ENCODE measurements at places on chromosomes 7 and 10.

GRCh38 chr7:121178869-121179497, 149.8 kb upstream of the WNT16 start:
- DNase-seq, result no peak

- DNase-seq, result no peak
Measured at GRCh38 chr7:1672851-1673486, 2.9 kb downstream of the ELFN1 start.

- peak; percentile 71 for DNase-seq
Measured at GRCh38 chr10:128047351-128047750, 78.9 kb downstream of the MKI67 start.

- DNase-seq, result no peak
Measured at GRCh38 chr10:4353964-4354363, 472.0 kb upstream of the AKR1E2 start.

DNA sequence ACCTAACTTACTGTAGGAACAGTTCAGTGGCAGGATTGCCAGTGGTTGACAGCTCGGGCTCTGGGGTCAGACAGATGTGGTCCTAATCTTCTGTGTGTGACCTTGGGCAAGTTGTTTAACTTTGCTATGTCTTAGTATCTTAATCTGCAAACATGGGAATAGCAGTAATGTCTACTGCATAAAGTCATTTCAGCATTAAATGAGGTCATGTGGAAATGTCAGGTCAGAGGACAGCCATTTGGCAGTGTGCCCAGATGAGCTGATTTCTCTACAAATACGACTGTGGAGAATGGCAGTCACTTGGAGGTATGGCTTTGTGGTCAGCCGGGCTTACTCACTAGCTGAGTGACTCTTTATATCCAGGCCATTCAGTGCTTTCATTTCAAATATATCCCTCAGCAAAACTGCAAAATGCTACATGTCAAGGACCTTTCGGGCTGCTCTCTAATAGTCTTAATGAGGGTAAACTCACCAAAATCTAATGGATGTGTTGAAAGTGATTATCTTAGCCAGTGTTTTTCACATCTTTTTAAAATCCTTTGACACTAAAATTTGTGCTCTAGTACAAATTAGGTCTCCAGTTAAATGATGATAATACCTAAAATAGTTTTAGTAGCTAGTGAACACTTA, 171.4 kb downstream of the ST7 start:
- peak; percentile 25 for DNase-seq

GRCh38 chr10:49091450-49092210, 23.7 kb downstream of the VSTM4 start:
- DNase-seq, result no peak

GRCh38 chr10:29328983-29329382, 40.1 kb downstream of the LYZL1 start:
- DNase-seq, result no peak

DNA sequence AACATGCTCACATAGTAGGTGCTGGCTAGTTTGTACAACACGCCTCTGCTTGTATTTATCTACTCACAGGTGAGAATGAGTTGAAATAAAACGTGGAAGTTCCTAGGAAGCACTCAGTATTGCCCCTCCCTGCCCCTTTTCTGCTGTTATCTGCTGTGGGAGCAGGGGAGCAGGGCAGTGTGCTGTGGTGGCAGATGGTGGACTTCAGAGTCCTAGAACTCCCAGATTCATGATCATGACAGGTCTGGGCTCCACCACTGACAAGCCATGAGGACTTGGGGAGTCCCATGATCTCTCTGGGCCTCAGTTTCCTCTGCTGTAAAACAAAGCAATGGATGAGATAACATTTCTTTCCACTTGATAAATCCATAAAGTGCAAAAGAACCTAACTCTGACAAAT, 11.6 kb upstream of the PRKCQ start:
- no peak for DNase-seq

DNA sequence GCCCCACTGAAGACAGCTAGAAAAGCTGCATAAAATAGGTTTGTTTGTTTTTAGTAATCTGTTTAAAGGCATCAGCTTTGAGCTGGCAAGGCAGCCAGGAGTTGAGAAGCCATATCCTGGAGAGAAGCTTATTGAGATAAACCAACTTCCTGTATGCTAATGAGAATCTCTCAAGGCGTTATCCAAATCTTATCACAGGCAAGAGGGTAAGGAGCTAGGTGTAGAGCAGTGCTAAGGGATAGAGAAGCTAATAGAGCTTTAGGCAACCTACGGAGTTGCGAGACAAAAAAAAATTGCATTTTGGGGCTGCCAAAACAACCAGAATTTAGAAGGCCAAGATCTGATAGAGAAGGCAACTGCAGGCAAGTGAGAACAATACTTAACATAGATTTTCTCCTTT, 641.6 kb downstream of the SH2D4B start:
- no peak for DNase-seq

- DNase-seq, result no peak
Measured at GRCh38 chr7:137343281-137343841, at the start of gene PTN. TSS of gene PTN (minus strand) at chr7:137343733. CDS start at chr7:137254973, 88,760 bp downstream.

- no peak for DNase-seq
Measured at GRCh38 chr7:12584930-12585329, 14.4 kb downstream of the SCIN start.

GRCh38 chr7:158649279-158649678, 55.3 kb downstream of the NCAPG2 start:
- no peak for DNase-seq

DNA sequence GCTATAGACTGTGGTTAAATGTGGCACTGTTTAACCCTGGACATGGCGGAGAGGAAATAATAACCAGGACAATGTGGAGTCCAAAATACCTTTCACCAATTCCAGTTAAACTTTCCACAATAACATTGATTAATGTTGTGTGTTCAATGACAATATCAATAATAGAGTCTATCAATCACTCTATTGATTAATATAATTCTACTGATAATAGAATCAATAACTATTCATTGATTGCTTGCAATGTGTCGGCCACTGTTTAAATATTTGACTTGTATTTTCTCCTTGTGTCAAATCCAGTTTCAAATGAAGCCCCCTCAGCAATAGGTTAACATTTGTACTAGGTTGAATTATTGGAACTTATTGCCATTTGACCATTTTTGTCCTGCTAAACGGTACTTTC, 187.0 kb downstream of the PTPN20 start:
- DNase-seq, result no peak

- no peak for DNase-seq
Measured at GRCh38 chr7:148572067-148572522, 18.5 kb upstream of the C7orf33 start.

GRCh38 chr7:38862666-38863065, 46.3 kb downstream of the VPS41 start:
- no peak for DNase-seq

- DNase-seq, result no peak
Measured at GRCh38 chr7:51973939-51974338, 657.3 kb upstream of the COBL start.

- no peak for DNase-seq
Measured at GRCh38 chr10:132478341-132479023, 59.1 kb upstream of the INPP5A start.

DNA sequence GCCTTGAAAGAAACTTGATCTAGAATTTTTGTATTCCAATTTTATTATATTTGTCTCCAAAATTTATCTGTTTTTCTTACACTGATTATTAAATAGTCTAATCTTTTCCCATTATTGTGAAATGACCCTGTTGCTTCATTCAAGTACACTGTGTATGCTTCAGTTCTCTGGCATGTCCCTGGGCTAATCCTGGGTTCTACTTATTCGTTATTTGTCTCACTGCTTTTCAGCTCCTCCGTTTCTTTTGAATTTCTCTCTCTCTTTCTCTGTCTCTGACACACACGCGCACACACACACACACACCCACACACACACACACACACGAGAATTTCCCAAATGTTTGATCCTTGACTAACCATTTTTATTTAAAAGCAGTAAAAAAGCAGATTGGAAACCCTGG, 768.6 kb downstream of the NRG3 start:
- DNase-seq, result no peak

DNA sequence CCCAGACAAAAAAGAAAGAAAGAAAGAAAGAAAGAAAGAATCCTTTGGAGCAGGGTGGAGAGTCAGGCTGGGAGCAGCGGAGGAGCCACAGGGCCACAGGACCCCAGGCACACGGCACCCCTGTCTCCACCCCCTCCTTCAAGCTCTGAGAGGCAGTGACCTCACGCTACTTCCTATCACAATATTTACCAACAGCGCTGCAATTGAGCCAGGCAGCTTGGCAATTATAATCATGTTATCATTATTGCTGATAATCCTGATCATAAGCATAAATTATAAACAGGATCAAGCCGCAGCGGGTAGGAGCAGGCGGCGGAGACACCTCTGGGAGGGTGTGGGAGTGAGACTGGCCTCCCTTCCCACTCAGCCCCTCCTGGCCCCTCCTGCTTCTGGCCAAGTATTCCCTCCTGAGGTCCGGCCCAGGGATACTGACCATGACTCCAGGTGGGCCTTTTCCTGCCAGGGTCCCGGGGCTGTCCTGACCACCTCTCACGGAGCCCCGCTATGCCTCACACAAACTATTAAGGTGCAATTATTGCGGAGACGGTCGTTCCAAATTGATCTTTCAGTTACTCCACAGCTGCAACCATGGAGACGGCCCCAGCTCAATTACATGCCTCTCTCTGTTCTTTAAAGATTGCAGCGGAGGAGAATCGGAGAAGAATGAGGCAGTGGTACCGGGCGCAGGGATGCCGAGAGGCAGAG, 10.0 kb upstream of the GTF2IRD1 start:
- no peak for DNase-seq

DNA sequence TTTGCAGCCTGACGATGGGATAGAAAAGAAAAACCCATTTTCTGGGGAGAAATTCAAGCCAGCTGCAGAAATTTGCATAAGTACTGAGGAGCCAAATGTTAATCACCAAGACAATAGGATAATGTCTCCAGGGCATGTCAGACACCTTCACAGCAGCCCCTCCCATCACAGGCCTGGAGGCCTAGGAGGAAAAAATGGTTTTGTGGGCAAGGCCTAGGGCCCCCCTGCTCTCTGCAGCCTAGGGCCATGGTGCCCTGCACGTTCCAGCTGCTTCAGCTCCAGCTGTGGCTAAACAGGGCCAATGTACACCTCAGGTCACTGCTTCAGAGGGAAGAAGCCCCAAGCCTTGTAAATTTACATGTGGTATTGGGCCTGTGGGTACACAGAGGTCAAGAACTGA, 158.2 kb downstream of the VWC2 start:
- no peak for DNase-seq

DNA sequence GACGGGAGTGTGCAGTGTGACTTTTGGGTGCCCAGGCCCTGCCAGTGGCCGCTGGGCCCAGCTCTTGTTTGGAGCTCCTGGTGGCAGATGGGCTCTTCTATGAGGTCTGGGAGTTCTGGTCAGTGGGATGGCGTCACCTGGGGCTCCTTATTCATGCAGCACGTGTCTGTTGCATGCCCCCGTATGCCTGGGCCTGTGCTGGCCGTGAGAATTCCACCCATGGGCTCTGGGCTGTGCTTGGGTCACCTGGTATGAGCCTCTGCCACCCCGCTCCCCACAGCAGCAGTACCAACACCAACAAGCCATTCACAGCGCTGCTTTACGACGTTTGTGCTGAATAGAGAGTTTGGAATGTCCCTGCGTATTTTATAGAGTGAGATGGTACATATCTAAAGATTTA, 27.1 kb downstream of the INPP5A start:
- no peak for DNase-seq

GRCh38 chr7:85612514-85612913, 425.7 kb upstream of the SEMA3D start:
- DNase-seq, result no peak

GRCh38 chr7:132656846-132657776, 80.8 kb upstream of the PLXNA4 start:
- DNase-seq, result no peak

- DNase-seq, result no peak
Measured at GRCh38 chr7:159167139-159167538, 22.5 kb upstream of the VIPR2 start.

DNA sequence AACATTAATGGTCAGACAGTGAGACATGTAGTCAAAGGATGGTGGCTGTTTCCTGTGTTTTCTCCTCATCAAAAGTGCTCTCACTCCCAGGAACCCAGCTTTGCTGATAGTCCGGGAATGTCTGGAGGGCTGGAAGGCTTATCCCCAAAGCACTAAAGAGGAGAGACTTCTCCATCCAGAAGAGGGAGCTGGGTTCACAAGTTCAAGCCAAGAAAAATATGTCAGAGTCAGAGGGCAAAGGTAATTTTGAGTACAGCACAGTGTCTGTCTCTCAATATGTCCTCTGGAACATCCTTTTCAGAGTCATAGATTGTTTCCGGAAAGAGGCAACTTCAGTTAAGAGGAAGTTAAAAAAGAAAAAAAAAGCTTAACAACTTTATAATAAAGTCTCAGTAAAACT, 281.5 kb upstream of the PHYHIPL start:
- DNase-seq, result no peak

DNA sequence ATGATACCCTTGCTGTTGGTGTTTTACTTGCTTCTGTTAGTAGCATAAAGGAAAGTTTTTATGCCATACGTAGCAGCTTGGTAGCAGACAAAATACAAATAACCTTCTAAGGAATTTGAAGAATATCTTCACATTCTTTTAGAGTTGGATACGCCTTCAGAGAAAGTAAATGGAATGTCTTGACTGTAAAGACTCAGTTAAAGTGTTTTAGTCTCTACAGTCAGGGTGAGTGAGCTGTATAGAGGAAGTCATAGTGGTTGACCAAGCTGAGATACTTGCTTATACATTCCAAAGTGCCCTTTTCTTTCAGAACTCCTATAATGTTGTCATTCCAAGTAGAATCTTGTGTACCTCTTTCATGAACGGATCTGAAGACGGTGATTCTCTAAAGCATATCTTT, 37.7 kb downstream of the RABGEF1 start:
- no peak for DNase-seq

DNA sequence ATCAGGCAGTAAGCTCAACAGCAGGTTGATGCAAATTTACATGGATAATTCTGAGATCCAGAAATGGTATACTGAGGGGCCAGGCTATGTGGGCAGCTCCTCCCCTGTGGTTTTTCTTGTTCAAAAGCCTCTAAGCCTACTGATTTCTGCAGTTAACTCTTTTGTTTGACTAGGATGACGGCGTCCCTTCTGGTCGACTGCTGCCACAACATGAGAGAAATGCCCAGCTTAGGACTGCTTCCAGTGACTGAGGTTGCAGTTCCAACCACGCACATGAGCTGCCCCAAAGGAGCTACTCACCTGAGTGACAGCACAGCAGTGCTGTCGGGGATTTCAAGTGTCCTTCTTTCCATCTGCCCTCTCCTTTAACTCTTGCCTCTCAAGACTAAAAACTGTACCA, 973.0 kb upstream of the GHITM start:
- DNase-seq, result no peak

DNA sequence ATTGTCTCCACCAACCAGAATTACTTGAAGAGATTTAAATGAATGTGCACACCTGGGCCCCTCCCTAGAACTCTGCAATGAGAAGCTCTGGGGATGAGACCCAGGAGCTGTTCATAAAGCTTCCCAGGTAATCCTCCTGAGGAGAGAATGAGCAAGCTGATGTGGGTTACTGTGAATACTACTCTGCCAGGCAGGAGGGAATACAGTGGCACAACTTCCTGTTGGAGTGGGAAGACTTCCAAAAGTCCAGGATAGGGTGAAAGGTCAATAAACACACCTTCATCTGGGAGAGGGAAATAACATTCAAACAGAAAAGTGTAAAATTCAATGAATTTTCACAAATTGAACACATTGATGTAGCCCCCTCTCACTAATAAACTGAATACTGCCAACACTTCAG, 351.4 kb downstream of the ABCA13 start:
- DNase-seq, result no peak

- DNase-seq, result no peak
Measured at GRCh38 chr7:45292481-45292880, 134.9 kb downstream of the RAMP3 start.

- peak; percentile 12 for DNase-seq
Measured at GRCh38 chr7:151520419-151521261, 945 bp upstream of the RHEB start.

All from stimulated activated CD4-positive, alpha-beta T cell treated with anti-CD3 and anti-CD28 coated beads, Interleukin-1b, Interleukin-23, amount 100 ng/mL, for 24 hours (primary cell).